ENCODE measurements at places on chromosomes 2 and 18.
A peak's percentile ranks its signal among the peaks of the same experiment; 100 is the strongest.

DNA sequence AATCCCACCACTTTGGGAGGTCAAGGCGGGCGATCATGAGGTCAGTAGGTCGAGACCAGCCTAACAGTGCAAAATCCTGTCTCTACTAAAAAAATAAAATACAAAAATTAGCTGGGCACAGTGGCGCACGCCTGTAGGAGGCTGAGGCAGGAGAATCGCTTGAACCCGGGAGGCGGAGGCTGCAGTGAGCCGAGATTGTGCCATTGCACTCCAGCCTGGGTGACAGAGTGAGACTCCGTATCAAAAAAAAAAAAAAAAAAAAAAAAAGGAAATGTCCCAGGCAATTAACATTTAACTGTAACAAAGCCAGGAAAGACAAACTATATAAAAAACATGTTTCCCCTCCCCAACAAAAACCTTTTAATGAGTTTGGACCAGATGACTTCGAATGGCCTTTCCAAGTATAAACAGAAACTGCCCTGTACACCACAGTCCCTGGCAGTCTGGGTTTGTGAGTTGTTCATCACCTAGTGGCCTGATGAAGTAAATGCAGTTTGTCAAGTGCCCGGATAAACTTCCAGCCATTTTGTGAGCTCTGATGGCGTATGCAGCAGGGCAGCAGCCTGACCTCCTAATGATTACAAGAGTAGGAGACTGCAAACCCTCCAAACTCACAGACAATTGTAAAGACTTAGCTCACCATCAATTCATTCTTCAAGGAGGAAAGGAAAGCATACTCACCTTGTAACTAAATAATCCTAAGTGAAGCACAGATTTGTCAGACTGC is 16.6 kb upstream of the PCBP1 start:
- peak; percentile 74 for DNase-seq

DNA sequence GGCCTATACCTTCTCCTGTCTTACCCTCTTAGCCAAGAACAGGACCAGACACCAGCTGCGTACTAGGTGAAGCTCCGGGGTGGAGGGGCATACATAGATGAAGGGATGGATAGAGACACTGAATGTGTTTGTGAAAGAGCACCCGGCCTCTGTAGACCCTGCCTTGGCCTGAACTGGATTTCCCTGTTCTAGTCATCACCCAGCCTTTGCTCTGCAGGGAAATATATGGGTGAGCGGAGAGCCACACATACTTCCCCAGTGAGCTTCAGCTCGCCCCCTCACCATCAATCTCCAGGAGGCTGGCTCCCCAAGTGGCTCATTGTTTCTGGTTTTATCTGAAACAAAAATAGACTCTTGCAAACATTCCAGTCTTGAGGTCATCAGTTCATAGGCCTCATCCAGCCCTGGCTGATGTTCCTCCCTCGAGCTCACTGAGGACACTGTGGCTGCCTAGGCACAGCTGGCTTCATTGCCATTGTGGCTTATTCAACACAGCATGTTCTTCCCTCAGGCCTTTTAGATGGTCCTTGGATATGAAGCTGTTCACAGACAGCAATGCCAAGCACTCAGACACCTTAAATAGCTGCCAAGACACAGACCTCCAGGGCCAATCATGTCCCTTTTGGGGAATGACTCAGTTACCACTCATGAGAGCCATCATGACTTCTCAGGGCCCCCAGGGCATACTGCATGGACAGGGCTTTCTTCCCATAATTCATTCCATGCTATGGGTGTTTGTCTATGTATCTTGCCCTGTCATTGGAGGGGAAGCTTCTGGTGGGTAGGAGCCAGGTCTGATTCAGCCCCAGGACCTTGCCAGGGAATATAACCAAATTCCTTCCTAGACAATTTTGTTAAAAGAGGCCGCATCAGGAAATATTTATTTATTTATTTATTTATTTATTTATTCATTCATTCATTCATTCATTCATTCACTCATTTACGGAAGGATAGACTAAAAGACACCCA is 82.4 kb downstream of the TTC32 start:
- DNase-seq, result no peak

- no peak for DNase-seq
Measured at GRCh38 chr2:238305965-238306671, 14.2 kb upstream of the TRAF3IP1 start.

DNA sequence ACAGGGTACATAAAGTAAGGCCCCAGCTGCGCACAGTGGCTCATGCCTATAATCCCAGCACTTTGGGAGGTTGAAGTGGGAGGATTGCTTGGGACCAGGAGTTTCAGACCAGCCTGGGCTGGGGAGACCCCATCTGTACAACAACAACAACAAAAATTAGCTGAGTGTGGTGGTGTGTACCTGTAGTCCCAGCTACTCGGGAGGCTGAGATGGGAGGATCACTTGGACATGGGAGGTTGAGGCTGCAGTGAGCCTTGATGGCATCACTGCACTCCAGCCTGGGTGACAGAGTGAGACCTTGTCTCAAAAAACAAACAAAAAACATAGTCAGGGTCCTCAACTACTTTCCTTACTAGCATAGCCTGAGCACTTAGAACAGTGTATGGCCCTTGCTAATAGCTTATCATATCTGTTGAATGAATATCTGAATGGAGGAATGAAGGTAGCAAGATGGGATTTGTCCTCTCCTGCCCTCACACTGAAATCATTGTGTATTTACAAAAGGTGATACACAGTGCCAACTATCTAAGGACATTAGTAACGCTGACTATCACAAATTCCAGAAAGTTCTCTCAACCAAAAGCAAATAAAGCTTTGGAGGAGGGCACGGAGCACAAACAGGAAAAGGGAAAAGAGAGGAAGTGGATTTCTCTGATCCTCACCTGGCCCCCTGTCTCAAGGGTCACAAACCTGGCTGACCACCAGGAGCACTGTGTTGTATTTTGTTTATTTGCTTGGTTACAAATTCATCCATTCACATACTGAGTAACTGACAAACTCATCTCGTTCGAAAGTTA is 38.1 kb downstream of the L3MBTL4 start:
- no peak for DNase-seq

DNA sequence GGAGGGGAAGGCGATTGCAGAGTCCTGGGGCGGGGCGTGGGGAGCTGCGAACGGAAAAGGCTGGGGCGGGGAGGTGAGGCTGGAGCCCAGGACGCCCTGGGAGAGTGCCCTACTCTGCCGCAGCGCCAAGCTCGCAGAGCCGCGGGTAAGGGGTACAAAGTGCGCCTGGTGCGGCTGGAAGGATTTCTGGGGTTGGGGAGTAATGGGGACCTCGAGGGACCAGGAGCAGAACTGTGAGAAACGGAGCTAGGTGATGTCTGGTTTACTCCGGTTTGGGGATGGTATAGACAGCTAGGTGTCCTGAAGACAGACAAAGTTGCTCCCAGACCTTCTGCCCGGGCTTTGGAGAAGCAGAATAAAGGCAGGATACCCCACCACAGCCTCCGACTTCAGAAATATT is 718 bp upstream of the NXPH2 start:
- DNase-seq, result no peak

DNA sequence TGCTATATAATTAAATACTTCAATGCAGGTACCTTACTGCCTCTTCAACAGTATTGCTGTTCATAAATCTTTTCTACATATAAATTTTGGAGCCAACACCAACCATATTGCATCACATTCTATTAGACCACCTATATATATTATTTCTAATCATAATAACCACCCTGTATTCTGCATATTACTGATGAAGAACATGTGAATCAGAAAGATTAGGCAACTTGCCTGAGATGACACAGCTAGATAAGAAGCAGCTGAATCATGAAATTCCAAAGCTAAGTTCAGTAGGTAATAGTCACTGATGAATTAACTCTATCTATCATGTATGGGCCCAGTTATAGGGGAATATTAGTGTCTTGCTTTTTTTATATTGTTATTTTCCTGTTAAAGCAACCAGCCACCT is 161.8 kb downstream of the AGPS start:
- DNase-seq, result no peak

- DNase-seq, result no peak
Measured at GRCh38 chr18:39604836-39605235, 2039.2 kb upstream of the CELF4 start.

- no peak for DNase-seq
Measured at GRCh38 chr2:120436885-120437603, 91.1 kb downstream of the INHBB start.

DNA sequence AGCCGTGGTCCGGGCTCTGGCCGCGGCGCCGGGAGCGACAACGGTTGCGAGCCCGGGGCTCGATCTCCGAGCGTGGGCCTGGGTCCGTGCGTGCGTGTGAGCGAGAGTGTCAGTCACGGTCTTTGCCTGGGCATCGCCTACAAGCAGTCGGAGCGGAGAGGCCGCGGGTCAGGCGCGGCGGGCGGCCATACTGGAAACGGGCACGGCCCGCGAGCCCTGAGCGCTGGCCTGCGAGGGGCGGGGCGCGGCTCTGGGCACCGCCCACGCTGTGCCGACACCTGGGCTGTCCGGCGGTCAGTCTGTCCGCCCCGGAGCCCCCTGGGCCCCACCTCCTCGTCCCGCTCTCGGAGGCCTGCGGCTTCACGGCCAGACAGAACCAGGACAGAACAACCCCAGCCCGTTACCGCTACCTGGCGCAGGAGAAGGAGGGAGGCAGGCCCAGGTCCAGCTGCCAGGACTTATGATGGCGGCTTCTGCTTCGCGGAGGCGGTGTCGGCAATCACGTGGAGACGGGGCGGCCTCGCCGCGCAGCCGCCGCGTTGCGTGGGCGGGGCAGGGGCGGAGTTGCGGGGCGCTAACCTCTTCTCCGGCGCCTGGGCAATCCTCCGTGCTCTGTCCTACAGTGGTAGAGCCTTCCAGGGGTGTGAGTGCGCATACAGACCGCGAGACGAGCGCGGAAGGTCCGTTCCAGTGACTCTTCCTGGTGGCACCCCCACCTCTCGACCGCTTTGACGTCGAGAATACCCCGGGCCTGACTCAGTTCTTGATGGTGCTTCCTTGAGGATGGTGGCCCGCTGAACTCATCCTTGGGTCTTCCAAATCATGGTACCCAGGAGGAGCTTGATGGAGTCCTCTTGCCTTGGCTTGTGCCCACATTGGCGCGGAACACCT is at the start of gene TMEM131:
TMEM131 (minus strand) TSS at position 215 of the 891 bp plus-strand sequence. CDS start 286 bp downstream, outside the sequence.
- DNase-seq, result peak; percentile 96

DNA sequence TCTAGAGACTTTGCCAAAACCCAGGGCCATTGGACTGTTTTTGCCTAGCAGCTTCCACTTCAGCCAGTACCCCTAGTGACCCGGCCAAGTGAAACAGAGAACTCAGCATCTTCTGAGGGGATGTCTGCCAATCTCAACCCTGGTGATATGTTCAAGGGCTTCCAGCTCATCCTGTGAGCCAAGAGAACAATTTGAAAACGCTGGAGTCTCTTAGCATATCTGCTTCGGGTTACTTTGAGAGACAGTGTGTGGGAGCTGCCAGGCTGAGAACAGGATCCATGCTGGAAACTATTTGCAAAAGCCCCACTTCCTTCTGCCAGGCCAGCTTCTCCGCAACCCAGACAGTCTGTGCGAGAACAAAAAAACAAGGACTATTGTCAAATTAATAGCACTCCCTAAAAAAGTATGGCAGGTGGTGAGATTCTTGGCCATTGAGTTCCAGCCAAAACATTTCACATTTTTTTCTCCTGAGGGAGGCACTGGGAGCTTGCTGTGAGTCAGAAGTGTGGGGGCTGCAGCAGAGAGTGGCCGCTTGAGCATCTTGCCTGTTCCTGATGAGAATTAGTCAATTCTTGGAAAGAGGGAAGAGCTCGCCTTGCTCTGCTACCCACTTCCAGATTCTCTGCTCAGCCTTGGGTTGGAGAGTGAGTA is 395.6 kb upstream of the TRIB2 start:
- DNase-seq, result no peak

- no peak for DNase-seq
Measured at GRCh38 chr2:85342156-85342555, 12.2 kb downstream of the RETSAT start.

DNA sequence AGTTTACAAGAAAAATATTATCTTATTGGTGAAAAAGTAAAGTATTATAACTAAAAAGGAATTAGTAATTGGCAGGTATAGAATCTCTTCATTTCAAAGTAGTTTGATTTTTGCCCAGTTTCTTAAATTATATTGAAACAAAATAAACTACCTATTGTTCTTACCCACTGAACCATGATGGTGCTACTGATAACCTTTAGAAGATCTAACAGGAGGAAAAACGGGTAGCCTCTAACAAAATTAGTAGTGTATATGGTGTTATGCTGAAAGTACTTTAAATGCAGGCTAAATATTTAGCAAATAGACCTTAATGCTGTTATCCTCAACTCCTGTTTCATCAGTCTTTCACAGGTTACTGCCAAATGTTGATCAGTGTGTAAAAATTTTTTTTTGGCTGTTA is 19.1 kb downstream of the MRPS9 start:
- no peak for DNase-seq

GRCh38 chr2:130252880-130253645 is 54.8 kb upstream of the TUBA3E start:
- DNase-seq, result peak; percentile 24

DNA sequence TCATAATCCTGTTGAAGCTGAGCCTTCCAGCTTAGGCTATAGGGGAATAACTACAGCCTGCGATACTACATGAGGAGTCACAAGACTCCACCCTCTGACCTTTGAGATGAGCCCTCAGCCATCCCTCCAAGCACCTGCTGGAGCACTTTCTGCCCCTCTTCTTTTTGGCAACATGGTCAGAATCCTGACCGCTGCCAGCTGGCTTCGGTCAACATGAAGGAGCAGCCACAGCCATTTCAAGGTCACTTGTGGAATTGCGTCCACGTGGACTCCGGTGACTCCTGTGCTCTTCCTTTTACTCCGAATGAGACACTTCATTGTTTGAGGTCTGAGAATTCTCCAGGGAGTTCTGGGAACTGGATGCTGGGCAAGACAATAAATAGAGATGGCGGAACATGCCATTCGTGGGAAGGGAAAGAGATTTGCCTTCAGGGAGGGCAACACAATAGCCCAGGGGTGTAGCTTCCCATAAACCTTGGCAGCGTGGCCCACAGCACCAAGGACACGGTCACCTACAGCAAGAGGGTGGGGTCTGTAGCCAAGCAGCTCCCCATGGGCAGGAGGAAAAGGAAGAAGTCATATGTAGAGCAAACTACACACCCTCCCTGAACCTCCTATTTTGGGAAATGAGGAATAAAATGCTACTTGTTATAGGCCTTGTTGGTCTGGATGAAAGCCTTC is 73.3 kb upstream of the PPP1CB start:
- no peak for DNase-seq

GRCh38 chr2:233152541-233152940 is 92.4 kb downstream of the INPP5D start:
- no peak for DNase-seq

- DNase-seq, result no peak
Measured at GRCh38 chr2:1253629-1254028, 159.6 kb upstream of the TPO start.

DNA sequence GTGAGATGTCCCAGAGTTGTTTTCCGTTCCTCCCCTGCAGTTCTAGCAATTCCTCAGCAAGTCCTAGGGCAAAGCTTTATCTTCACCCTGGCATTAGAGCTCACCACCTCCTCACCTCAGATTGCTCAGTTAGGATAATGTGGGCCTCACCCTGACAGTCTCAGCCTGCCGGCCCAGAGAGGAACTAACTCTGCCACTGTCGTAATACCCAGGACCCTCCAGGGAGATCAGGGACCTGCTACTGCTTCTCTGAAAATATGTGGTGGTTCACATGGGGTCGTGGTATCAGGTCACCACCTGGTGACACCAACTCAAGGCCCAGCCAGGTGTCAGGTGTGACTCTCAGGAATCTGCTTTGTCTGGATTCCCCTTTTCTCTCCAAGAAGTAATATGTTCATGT is 120.7 kb downstream of the FEZ2 start:
- DNase-seq, result no peak

Measured in NCI-H146 (cell line).